ENCODE measurements at places on chromosomes 12 and 14.

GRCh38 chr12:25757037-25757665 is 201.3 kb upstream of the RASSF8 start:
- no peak for DNase-seq

- DNase-seq: no peak
Observed at GRCh38 chr14:93811676-93812075, 23.4 kb upstream of the PRIMA1 start.

DNA sequence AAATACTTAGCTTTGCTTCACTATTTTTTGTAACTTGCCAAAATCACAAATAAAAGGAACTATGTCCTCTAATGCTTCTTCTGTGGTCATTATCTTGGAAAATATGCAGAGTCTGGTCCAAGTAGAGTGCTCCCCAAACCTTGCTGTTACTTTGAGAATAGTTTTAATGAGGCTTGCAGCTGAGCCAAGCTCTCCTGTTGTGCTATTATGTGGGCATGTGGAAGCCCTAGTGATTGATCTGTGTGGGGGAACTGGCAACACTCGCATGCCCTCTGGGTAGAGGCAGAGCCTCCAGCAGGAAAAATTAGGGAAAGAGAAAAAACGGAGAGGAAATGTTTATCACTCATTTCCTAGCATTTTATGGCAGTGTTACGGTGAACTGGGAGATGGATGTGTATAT is 473.1 kb downstream of the EGLN3 start:
- no peak for DNase-seq

- DNase-seq: no peak
Observed at GRCh38 chr14:39568809-39569538, 136.7 kb upstream of the FBXO33 start.

DNA sequence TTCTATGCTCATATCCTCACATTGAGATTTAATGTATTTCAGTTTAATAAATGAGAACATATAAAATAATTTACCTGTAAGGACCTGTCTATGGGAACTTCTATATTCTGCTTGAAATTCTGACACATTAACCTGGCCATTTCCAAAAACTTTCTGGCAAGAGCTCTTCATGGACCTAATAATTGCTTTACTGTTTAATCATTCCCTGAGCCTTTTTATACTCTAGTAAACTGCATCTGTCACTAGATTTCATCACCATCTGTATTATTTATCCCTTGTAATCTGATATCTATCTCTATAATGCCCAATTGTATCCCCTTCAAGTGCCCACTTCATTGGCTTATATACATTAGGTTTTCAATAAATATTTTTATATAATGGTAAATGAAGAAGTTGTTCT is 327.7 kb downstream of the RAD51B start:
- no peak for DNase-seq

- DNase-seq: no peak
Observed at GRCh38 chr12:108907839-108908351, 28.0 kb downstream of the DAO start.

Data from stimulated activated CD8-positive, alpha-beta memory T cell treated with anti-CD3 and anti-CD28 coated beads, Interleukin-4, amount 100 ng/mL, for 1 hour (primary cell).